ENCODE measurements at places on chromosomes 2 and 18.

DNA sequence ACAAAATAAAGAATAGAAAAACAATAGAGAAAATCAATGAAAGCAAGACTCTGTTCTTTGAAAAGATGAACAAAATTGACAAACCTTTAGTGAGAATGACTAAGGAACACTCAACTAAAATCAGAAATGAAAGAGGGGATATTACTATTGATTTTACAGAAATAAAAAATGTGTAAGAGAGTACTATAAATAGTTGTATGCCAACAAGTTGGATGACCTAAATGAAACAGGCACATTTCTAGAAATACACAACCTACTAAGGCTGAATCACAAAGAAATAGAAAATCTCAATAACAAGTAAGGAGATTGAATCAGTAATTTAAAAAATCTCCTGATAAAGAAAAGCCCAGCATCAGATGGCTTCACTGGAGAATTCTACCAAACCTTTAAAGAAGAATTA is 18.4 kb upstream of the MALL start:
- DNase-seq = no peak

DNA sequence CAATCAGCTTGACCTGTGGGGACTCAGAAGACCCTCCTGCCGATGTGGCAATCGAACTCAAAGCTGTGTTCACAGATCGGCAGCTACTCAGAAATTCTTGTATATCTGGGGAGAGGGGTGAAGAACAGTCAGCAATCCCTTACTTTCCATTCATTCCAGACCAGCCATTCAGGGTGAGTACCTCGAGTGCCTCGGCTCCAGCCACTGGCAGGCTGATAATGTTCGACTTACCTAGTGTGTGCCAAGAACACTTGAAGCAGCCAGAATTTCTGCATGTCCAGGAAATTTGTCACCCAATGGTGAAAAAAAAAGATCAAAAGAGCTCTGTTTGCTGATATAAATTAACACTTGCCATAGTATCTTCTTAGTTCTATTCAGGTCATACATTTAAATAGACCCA is 2.3 kb downstream of the LGALSL start:
- no peak for DNase-seq

GRCh38 chr2:181312515-181312927 is 144.7 kb upstream of the ITGA4 start:
- DNase-seq = no peak

GRCh38 chr18:4068552-4069158 is 386.5 kb downstream of the DLGAP1 start:
- no peak for DNase-seq

DNA sequence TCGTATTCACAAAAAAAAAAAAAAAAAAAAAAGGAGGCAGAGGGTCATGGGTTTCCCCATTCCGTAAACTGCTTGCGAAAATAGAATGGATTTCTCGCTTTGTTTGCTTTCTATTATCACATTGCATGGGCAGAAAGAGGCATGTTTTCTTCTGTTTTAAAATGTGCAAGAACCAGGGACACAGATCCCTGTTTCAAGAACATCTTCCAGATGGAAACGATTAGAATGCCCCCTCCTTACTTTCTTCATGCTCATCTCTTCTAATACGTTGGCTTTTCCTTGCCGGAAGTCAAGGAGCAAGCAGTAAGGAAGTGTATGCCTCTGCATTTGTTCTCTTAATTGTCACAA is 51.0 kb upstream of the ZNF516 start:
- no peak for DNase-seq

DNA sequence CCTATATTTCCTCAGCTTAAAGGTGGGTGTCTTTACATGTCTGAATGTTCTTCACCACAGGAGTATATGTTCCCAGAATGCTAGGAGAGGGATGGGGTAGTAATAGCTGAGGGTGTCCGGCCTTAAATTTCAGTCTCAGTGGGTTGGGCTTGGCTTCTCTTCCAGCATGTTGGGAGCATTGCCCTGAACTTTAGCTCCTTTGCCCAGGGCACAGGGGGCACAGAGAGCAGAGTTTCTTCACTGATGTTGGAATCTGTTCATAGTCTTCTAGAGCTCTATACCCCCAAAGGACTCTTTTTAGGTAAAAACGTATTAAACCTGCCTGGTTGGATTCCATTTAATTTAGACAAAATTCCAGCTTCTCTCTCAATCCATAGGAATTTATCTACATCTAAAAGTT is 154.4 kb upstream of the GCFC2 start:
- DNase-seq = no peak

- no peak for DNase-seq
These were observed 107.3 kb upstream of the PID1 start for GRCh38 chr2:229378386-229378785.

GRCh38 chr2:11540148-11540995 is 6.5 kb downstream of the GREB1 start:
- no peak for DNase-seq

- no peak for DNase-seq
These were observed 38.6 kb upstream of the TGIF1 start for GRCh38 chr18:3411327-3411726.

- DNase-seq = no peak
These were observed 807.0 kb upstream of the FSHR start for GRCh38 chr2:49961346-49961745.

- no peak for DNase-seq
These were observed 264.6 kb upstream of the TRIB2 start for GRCh38 chr2:12452185-12452584.

GRCh38 chr2:217360111-217360510 is 500.2 kb upstream of the TNP1 start:
- no peak for DNase-seq

GRCh38 chr2:203997980-203998809 is 61.6 kb downstream of the ICOS start:
- no peak for DNase-seq

DNA sequence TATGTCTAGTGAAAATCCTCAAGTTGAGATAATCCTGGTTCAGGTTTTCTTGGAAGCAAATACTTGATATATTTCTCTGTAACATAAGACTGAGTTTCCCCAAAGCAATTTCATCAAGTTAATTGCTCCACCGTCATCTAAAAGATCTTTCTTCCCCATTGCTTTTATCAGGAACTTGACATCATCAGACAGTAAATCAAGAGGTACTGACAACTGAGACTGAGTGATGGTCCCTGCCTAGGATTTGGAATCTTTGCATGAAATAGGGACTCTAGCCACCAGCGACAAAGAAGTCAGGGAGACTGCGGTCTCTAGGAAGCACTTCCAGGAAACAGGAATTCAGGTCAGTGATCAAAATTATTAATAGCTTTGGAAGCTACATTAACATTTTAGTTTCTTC is 43.4 kb upstream of the SCN1A start:
- no peak for DNase-seq

DNA sequence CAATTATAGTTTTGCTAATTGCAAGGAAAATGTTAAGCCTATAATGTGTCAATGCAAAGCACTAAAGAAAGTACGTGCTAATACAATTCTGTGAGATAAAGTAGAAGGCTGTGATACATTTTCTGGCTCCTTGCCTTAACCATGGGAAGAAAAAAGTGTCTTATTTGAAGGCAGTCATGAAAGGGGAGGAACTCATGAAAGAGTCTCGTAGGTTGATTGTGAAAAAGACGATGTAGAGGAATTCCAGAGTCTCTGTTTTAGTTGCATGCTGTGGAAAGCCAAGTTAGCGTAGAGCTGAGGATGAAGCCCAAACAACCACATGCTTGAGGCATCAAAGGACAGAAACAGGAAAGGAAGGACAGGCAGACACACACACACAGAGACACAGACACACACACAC is 214.1 kb downstream of the MEIS1 start:
- DNase-seq = no peak

- no peak for DNase-seq
These were observed 180.9 kb downstream of the BCL2 start for GRCh38 chr18:63138436-63139340.

GRCh38 chr18:76153691-76154090 is 341.4 kb downstream of the ZNF516 start:
- no peak for DNase-seq

DNA sequence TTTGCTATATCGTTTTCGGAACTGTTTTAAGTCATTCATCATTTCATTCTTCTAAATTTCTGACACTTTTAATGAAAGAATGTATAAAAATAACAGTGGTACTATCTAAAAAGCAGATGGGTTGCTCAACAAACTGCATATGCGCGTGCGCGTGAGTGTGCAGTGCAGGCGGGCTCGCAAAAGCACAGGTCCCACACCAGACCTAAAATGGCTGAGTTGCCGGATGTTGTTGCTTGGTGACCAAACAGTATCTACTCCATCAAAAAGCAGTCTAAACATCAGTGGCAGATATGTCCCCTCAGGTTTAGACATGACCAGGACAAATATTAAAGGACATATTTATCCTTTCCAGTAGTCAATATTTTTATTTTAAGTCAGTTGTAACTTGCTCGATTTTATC is 5.1 kb downstream of the NOL4 start:
- no peak for DNase-seq

GRCh38 chr2:9203876-9204275 is 2.7 kb upstream of the ASAP2 start:
- DNase-seq = no peak

GRCh38 chr18:49717617-49718016 is 95.7 kb downstream of the ACAA2 start:
- DNase-seq = no peak

- no peak for DNase-seq
These were observed 27.4 kb upstream of the NEB start for GRCh38 chr2:151761687-151762086.

DNA sequence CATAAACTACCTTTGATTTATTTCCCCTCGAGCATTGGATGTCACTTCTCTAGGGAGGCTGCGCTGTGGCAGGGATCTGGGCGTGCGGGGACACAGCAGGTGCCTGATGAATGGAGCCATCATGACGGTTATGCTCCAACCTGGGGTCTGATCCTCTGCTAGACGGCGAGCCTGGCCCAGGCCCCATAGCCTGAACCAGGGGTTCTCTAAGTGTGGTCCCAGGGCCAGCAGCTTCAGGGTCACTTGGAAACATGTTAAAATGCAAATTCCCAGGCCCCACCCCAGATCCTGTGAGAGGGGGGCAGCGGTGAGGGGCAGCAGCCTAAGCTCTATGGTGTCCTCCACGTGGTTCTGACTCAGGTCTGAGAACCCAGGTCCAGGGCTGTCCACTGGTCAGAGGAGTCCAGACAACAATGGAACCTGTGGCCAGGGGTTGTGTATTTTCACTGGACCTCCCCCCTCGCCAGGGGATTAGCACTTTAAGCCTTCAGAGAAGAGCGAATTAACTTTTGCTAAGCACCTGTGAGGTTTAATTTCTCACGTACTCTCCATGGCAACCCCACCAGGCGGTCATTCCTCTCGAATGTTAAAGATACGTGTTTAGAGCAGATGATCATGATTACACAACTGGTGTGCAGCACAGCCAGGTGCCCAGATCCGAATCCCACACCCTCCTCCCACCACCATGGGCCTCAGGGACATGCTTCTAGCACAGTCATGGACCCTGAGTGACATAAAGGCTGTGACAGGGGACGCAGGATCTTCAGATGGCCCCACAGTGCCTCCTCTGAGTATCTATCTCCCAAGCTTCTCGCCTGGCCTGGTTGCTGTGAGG is 1.6 kb upstream of the ARHGEF4 start:
- DNase-seq = no peak

DNA sequence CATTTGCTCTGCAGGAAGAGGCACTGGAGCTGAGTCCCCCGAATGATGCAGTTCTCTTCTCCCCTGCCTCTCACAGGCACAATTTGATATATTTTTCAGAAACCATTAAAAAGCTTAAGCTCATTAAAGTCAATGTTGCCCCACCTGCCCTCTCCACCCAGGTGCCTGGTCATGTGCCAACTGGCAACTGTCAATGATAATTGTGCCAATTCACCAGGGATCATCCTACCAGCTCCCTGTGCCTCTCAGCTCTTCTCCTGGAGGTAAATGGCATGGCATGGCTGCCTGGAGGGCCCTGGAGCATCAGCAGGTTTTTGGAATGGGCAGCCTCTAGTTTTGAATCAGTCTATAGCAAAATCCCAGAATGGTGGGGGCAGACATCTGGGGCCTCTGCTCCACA is 279.6 kb upstream of the ID2 start:
- DNase-seq = no peak

- no peak for DNase-seq
These were observed 82.6 kb downstream of the ASB1 start for GRCh38 chr2:238509151-238509835.

DNA sequence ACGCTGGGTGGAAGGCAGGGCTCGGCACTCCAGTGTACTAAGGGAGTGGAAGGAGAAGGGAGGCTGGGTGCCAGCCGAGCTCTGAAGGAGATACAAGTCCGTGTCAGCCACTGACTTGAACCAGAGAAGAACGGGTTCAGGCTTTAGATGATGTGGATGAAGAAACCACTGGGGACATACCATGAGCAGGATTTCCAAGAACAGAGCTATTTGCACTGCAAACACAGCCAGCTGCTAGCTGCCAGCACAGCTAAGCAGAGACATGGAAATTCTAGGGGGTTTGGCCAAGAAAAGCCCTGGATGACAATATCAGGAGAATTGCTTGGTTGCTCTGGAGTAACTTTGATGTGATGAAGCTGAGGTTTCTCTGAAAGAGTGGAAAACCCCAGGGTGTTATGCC is 5.2 kb downstream of the CD207 start:
- no peak for DNase-seq

GRCh38 chr18:58225101-58225500 is 181.1 kb downstream of the NEDD4L start:
- DNase-seq = no peak

GRCh38 chr18:12391487-12392165 is 14.6 kb upstream of the AFG3L2 start:
- DNase-seq = peak; percentile 23

DNA sequence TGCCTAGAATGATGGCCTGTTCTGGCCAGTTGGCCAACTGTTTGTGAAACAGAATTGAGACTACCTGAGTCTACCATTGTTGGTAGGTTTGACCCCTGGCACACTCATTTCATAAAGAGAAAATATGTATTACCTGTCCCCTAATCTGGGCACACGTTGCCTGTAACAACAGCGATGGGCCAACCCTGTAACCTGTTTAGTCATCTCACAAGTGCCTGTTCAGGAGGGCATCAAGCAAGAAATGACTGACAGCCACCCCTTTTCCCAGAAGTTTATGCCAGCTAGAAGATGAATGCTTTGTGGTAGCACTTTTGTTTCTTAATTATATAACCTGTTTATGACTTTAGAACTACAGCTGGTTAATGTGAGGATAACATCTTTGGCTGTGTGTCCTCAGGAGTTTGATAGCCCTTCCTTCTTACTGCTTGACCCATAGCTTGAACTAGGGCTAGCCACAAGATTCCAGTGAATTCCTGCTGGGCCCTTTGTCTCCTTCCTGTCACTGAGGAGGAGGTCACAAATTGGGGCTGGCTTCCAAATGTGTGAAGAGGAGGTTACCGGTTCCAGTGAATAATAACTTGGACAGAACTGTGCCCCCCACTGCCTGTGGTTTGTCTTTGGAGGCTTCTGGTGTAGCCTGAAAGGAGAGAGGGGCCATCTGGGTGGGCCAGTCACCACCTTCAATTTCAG is 273.9 kb upstream of the EPAS1 start:
- DNase-seq = no peak

DNA sequence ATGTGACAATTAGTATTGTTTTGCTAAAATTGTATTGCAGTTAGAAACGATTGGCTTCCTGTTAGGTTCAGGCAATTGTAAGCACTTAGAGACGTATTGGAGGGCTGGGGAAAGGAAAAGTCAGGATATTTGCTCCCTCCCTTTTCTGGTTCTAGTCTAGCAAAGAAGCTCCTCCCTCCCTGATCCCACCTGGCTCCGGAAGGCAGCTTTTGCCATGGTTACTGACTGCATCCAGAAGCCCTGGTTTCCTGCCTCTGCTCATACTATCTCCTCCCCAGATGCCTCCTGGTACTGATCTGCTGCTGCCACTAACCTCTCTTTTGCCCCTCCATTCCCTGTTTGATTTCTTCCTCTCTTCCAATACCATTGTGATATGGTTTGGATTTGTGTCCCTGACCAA is 275.9 kb downstream of the MREG start:
- no peak for DNase-seq

Data from KG1 (cell line).